ENCODE measurements at places on chromosomes 5 and 9. TPM values are rescaled to one million over a fixed set of nuclear protein-coding genes. Genes with fewer than 3 reads are reported as not detected.

AGXT2 gene
- total RNA-seq: not detected

GPR150 gene
- total RNA-seq: not detected

- H3K27me3 ChIP-seq: no peaks in the 10 kb centered on the region
- no peaks in the 10 kb centered on the region for H3K4me1 ChIP-seq
- H3K27ac ChIP-seq: no peak overlapping the region
- no peak for DNase-seq
- H3K4me3 ChIP-seq: no peak overlapping the region
Measured at GRCh38 chr5:26569929-26570258, 468.5 kb downstream of the CDH9 start.

- H3K4me1 ChIP-seq: peaks cover 21% of the 10 kb centered on the region
- no peak overlapping the region for H3K27ac ChIP-seq
- no peaks in the 10 kb centered on the region for H3K27me3 ChIP-seq
- no peak overlapping the region for H3K4me3 ChIP-seq
- no peaks in the 10 kb centered on the region for H3K36me3 ChIP-seq
- no peak for DNase-seq
Measured at GRCh38 chr9:134217431-134218210, 53.3 kb upstream of the RNU6ATAC start.
